ENCODE measurements at places on chromosomes 7 and 10. TPM values are rescaled to one million over a fixed set of nuclear protein-coding genes. Genes with fewer than 3 reads are reported as not detected.
A peak's percentile ranks its signal among the peaks of the same experiment; 100 is the strongest.

DNA sequence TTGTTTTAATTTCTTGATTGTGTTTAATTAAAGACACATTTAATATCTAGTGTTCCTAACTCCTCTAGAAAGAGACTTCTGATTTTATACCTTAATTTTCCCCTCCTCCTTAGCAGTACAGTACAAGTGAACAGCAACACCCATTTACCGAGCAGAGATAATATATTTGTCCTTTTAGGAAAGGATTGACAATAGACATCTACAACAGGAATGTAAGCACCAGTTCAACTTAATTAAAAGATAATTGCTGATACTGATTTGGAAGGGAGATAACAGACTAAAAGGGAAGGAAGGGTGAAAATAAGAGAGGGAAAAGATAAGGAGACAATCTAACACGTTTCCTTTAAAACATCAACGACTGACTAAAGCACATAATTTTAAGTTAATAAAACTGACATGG is 119.3 kb downstream of the SRPK2 start:
- H3K4me1 ChIP-seq = peaks cover 6% of the 10 kb centered on the region
- no peak overlapping the region for H3K27ac ChIP-seq
- DNase-seq = no peak
- no peaks in the 10 kb centered on the region for H3K36me3 ChIP-seq
- H3K4me3 ChIP-seq = peak overlapping the region; percentile 79

DNA sequence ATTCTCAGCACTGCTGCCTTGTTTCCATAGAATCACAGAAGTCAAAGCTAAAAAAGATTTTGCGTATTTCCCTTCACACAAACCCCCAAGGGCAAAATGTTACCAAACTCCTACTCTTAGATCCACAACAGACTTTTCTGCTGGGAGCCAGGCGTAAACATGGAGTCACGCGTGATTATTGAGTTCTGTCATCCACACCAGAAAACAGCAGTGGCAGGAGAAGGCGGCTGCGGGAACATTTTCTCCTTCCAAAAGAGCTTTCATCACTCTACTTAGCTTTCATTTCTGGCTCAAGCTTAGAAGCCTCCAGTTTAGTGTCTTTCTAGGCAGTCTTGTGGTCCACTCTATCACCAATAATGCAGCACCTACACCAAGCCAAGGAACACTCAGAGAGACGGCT is 712.9 kb upstream of the NRP1 start:
- DNase-seq = no peak
- H3K4me1 ChIP-seq = no peaks in the 10 kb centered on the region
- H3K36me3 ChIP-seq = no peaks in the 10 kb centered on the region
- no peak overlapping the region for H3K27ac ChIP-seq
- H3K27me3 ChIP-seq = no peaks in the 10 kb centered on the region
- H3K4me3 ChIP-seq = no peak overlapping the region

Gene CUTC
- polyA plus RNA-seq = 41.2 TPM

DNA sequence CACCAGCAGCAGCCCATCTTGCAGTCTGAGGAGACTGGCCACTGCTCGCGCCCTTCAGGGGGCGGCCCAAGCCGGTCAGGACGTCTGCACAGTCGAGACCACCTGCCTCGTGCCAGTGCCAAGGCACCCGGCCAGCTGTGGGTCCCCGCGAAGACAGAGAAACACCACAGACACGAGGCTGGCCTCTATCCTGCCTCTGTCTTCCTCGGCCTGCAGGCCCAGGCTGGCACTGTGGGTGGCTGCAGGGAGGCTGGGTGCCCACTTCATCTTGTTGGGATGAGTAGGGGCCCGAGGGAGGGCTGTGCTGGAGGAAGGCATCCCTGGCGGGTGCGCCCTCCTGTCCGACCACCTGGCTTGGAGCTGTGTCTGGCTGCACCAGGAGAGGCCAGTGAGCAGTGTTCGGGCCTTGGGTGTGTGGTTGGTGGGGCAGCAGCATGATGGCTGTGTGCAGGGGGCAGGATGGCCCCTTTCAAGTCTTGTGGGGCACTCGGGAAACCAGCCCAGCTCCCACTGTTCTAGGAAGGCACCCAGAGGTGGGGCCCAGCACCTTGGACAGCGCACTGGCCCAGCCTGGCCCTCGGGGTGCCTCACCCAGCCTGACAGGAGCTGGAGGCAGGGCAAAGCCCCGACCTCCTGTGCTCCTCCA is 7.3 kb downstream of the DPYSL4 start:
- DNase-seq = peak; percentile 37
- H3K4me3 ChIP-seq = no peak overlapping the region
- no peaks in the 10 kb centered on the region for H3K36me3 ChIP-seq
- no peaks in the 10 kb centered on the region for H3K4me1 ChIP-seq
- no peak overlapping the region for H3K27ac ChIP-seq

Gene C10orf62
- not detected for polyA plus RNA-seq

DNA sequence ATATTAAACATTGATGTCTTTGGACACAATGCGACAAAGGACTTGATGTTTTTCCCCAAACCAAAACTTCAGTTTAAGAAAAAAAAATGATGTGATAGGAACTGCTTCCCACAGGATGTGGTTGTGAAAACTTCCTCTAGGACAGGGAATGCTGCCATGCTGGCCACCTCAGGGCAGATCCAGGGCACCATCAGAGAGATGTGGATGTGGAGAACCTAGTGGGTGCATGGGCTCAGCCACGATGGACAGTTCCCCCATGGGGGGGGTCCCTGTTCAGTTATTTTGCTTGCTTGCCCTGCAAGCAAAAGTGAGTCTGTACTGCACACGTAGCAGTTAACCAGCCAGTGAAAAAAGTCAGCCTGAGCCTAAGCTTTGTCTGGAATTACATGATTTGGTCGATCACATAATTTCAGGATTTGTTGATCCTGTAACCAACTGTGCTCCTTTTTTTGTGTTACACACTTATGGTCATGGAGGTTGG is 36.3 kb downstream of the LAMB4 start:
- H3K27ac ChIP-seq = no peak overlapping the region
- no peaks in the 10 kb centered on the region for H3K27me3 ChIP-seq
- H3K36me3 ChIP-seq = no peaks in the 10 kb centered on the region
- no peaks in the 10 kb centered on the region for H3K4me1 ChIP-seq

GRCh38 chr7:66779669-66780409 is 39.3 kb downstream of the RABGEF1 start:
- H3K27me3 ChIP-seq = no peaks in the 10 kb centered on the region
- H3K36me3 ChIP-seq = peaks cover 18% of the 10 kb centered on the region
- H3K27ac ChIP-seq = no peak overlapping the region
- no peak for DNase-seq
- H3K4me3 ChIP-seq = no peak overlapping the region
- H3K4me1 ChIP-seq = no peaks in the 10 kb centered on the region

GRCh38 chr7:132422502-132423111 is 153.7 kb downstream of the PLXNA4 start:
- DNase-seq = no peak
- H3K27ac ChIP-seq = no peak overlapping the region
- H3K4me1 ChIP-seq = peaks cover 16% of the 10 kb centered on the region

DNA sequence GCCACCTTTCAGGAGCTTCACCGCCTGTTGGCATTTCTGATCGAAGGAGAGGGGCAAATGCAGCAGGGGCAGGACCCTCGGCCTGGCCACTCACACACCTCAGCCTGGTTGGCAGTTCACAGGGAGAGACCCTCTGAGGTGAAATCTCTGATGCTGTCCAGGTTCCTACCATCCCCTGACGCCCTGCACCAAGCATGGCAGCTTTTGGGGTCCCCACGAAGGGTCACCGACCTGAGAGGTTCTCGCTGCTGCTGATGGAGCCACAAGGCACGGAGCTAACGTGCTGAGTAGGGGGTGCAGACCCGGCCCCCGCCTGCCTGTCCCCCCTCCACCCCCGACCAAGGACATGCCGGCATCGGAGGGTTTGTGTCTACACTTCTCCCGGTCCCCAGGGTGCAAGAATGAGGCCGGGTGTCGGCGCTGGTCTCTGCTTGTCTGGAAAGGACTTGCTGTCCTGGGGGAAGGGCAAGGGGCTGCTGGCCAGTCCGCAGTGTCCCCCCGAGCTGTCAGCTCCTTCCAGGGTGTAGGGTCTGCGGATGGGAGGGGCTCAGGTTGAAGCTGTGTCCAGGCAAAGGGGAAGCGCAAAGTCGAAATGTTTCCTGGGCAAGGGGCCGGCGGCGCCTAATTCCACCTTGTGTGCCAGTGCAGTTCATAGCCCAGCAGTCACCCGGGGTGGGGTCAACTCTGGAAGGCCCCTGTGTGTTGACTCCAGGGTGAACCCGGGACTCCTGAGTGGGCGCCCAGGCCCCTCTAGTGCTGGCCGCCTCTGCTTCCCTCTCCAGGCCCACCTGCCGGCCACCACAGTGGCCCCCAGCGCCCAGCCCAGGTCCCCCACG is 132.6 kb downstream of the DNAJB6 start:
- H3K27ac ChIP-seq = no peak overlapping the region
- H3K4me1 ChIP-seq = peaks cover 2% of the 10 kb centered on the region
- H3K27me3 ChIP-seq = peaks cover 16% of the 10 kb centered on the region
- DNase-seq = no peak
- H3K36me3 ChIP-seq = no peaks in the 10 kb centered on the region
- no peak overlapping the region for H3K4me3 ChIP-seq

DNA sequence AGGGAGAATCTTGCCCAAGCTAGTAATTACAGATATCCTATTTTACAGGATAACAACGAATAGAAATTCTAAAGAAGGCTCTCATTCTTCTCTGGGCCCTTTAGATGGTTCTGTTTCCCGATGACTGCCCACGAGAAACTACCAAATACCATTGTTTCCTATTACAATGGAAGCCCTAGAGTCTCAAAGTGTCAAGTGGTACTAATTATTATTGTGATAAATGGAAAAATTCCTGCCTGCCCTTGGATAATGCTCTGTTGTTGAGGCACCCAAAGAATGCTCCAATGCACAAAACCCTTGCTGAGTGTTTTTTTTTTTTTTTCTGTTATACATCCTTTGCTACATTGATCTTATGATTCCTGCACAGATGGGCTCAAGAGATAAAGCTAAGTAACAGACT is 504.5 kb downstream of the XPNPEP1 start:
- no peak for DNase-seq
- no peak overlapping the region for H3K27ac ChIP-seq
- H3K27me3 ChIP-seq = no peaks in the 10 kb centered on the region
- no peaks in the 10 kb centered on the region for H3K36me3 ChIP-seq
- no peak overlapping the region for H3K4me3 ChIP-seq
- no peaks in the 10 kb centered on the region for H3K4me1 ChIP-seq

DNA sequence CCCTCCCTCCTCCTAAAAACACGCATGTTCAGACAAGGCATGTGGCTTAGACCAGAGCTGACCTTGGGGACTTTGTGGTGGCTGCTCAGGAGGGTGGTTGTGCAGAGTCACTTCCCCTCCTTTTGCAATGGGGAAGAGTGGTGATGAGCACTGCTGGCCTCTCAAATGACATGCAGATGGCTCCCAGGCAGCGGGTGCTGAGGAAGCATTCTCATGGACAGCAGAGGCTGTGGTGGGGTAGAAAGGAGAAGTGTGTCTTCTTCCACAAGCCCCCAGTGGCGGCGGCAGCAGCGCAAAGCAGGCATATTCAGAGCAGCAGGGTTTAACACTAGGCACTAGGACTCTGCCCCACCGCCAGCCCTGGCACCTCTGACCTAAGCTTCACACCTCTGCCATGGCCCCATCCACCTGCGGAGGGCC is 105.9 kb upstream of the ANLN start:
- peak overlapping the region; percentile 98 for H3K27ac ChIP-seq
- peak; percentile 66 for DNase-seq
- H3K27me3 ChIP-seq = no peaks in the 10 kb centered on the region
- H3K36me3 ChIP-seq = peaks cover 3% of the 10 kb centered on the region

Gene LRRC17
- polyA plus RNA-seq = 2.6 TPM

Gene COL28A1
- polyA plus RNA-seq = 0.71 TPM

Gene PRLHR
- 0.02 TPM for polyA plus RNA-seq

- H3K4me1 ChIP-seq = peaks cover 9% of the 10 kb centered on the region
- no peaks in the 10 kb centered on the region for H3K36me3 ChIP-seq
- no peak overlapping the region for H3K4me3 ChIP-seq
- no peaks in the 10 kb centered on the region for H3K27me3 ChIP-seq
- no peak for DNase-seq
These were observed 2.8 kb upstream of the TAX1BP1 start for GRCh38 chr7:27737178-27737577.

GRCh38 chr7:103577059-103577458 is 131.1 kb upstream of the SLC26A5 start:
- no peak overlapping the region for H3K4me3 ChIP-seq
- no peaks in the 10 kb centered on the region for H3K27me3 ChIP-seq
- no peaks in the 10 kb centered on the region for H3K36me3 ChIP-seq
- DNase-seq = no peak
- H3K27ac ChIP-seq = no peak overlapping the region

Gene AEBP1
- polyA plus RNA-seq = 126 TPM

GRCh38 chr7:116436305-116436826 is 63.2 kb upstream of the CAV2 start:
- no peak for DNase-seq
- H3K27ac ChIP-seq = no peak overlapping the region
- no peaks in the 10 kb centered on the region for H3K4me1 ChIP-seq
- H3K4me3 ChIP-seq = no peak overlapping the region
- no peaks in the 10 kb centered on the region for H3K27me3 ChIP-seq

DNA sequence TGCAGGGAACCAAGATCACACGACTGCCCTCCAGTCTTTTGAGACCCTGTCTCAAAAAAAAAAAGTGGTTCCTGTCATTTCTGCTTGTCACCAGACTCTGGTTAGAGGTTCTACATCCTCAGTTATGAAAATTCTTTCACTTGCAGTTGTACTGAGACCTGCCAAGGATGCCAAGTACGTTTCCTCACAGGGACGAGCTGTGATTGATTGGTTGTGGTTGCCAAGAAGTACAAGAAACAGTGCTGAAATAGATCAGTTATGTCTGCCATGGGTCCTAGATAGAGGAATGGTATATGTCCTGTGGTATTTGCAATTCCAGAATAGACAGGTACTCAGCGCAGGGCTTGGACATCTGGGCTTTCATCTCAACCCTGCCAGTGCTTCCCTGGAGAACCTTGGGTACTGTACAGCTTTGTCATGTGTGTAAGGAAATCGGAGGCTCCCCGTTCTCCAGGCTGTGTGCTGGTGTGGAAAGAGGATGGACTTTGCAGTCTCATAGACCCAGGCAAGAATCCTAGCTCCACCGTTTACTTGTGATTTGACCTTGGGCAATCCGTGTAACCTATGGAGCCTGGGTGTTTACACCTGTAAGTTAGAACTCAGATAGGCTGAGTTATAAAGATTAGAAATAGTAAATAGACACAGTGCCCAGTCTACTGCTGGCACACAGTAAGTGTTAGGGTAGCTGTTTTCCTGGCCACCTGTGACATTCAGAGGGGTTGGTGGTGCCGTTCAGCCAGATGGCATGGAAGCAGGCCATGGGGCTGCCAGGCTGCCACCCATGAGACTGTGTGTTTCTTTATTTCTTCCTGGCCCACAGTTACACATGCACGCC is 53.0 kb downstream of the COL13A1 start:
- H3K36me3 ChIP-seq = no peaks in the 10 kb centered on the region
- DNase-seq = no peak
- no peak overlapping the region for H3K4me3 ChIP-seq

DNA sequence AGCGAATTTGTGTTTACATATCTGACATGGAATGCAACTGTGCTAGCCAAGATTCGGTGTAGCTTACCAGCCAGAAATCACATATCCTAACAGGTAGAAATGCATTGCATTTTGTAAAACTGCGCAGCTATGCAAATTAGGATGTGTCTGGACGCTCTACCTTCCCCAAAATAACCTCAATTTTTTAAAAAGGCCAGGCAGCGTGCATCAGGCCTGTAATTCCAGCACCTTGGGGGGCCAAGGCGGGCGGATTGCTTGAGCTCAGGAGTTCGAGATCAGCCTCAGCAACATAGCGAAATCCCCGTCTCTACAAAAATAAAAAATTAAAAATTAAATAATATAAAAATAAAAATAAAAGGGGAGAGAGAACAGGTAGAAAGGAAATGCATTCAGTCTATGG is 305.0 kb downstream of the TYW1 start:
- H3K27me3 ChIP-seq = no peaks in the 10 kb centered on the region
- peak overlapping the region; percentile 56 for H3K4me3 ChIP-seq
- DNase-seq = no peak
- H3K27ac ChIP-seq = no peak overlapping the region
- H3K4me1 ChIP-seq = peaks cover 5% of the 10 kb centered on the region
- H3K36me3 ChIP-seq = peaks cover 2% of the 10 kb centered on the region
